ENCODE measurements at places on chromosomes 1 and 21. TPM values are rescaled to one million over a fixed set of nuclear protein-coding genes. Genes with fewer than 3 reads are reported as not detected.

The CCDC185 gene
- not detected for total RNA-seq

The CNIH4 gene
- 52.4 TPM for total RNA-seq

The RAB42 gene
- 5.6 TPM for total RNA-seq

The NFASC gene
- total RNA-seq: 16.6 TPM

The SPATA1 gene
- 1.1 TPM for total RNA-seq

The LCE1F gene
- total RNA-seq: not detected

The SLX9 gene
- 7.8 TPM for total RNA-seq

The NLRP3 gene
- 0.67 TPM for total RNA-seq

The PTPN22 gene
- total RNA-seq: 14.0 TPM

The CD160 gene
- total RNA-seq: 4.4 TPM

The IL23R gene
- total RNA-seq: 1.6 TPM

The KDF1 gene
- 37.9 TPM for total RNA-seq
